NCI-H524 treated with DMSO at 0.1 percent for 48 hours (cell line): ENCODE measurements at places on chromosomes 3 and 15.

DNA sequence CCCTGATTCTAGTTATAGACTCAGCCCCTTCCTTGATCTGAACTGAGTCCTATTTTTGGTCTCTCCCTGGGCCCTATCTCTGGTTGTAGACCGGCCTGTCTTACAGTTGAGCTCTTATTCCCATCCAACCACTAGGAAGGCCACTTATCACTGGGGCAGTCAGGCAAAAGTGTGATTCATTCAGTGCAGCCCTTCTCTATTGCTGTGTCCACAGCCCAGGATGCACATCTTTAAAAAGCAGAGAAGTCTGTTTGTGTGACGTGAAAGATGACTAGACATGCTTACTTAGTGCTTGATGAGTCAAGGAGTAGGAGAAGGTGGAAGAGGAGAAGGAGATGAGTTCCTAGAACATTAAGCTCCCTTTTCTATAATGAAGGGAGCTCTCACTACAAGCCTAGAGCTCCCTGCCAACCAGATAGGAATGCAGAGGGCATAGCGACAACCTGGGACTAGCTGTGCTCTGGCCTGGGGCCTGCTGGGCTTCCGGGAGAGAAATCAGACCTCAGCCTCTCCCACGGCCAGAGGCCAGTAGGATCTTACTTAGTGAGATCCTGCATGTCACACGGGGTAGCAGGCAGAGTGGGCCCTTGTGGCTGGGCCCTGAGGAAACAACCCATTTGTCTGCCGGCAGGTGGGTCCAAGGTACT is 25.7 kb downstream of the INSYN1 start:
- no peak for DNase-seq

- DNase-seq: no peak
Observed at GRCh38 chr15:59063042-59063441, 41.9 kb upstream of the CCNB2 start.

GRCh38 chr15:35665896-35666536 is 120.1 kb upstream of the DPH6 start:
- DNase-seq: no peak

DNA sequence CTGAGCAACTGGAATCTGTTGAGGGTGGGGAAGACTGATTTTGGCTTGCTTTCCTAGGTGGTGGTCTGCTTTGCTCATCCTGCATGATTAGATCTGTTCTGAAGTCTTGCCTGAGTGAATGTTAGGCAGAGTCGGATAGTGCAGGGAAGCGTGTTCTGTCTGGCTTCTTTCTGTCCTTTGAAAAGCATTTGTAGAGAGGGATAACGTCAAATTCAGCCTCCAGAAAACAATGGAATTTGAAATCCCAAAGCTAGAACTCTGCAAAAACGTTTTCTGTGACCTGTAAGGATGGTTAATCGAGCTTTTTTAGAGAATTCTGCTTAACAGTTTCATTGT is 1.4 kb downstream of the GLCE start:
- DNase-seq: no peak

GRCh38 chr3:30760040-30760695 is 134.3 kb downstream of the GADL1 start:
- DNase-seq: no peak

- no peak for DNase-seq
Observed at GRCh38 chr3:150793641-150794040, 30.7 kb upstream of the SIAH2 start.

- no peak for DNase-seq
Observed at GRCh38 chr3:57077630-57078343, 17.3 kb downstream of the SPATA12 start.

DNA sequence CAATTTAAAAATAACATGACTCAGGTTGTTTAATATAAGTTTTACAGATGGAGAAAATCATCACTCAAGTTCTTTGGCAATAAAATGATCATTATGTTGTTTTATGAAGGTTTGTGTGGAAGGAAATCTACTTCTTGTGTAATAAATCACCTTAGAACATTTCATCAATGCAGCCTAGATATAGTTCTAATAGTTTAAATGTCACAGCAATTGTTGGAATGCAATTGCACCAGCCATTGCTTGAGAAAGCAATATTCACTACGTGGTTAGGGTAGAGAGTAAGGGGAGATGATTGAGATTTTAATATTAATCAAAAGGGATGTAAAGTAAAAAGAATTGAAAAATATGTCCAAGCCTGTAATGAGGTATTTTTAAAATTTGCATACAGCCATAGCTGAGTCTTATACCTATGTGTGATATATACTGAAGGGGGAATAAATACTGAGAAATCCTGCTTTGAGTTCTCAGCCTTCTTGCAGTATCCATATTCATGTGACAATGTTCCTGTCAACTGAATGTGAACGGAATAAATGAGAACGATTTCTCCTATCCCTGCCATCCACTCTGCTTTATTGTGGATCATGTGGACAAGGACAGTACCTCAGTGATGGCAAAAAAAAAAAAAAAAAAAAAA is 257.9 kb downstream of the OTOL1 start:
- no peak for DNase-seq

DNA sequence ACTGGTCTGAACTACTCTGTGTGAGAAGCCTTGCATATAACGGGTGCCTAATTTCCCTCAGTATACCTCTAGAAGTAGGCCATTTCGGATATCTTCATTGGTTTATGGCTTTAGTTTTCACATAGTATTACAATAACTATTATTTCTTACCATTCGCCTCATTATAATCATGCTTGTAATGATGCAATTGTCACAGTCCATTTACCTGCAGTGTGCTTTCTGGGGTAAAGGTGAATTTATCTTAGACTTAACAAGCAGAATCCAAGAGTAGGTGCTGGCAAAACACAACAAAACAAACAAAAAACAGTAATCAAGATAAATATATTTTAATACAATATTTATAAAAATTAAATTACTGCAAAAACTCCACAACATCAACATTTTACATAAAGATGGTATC is 246.0 kb downstream of the WDR72 start:
- no peak for DNase-seq

- no peak for DNase-seq
Observed at GRCh38 chr3:61077551-61077950, 173.7 kb downstream of the FHIT start.

GRCh38 chr3:49329186-49329585 is 10.7 kb downstream of the USP4 start:
- DNase-seq: no peak

- DNase-seq: no peak
Observed at GRCh38 chr15:49918121-49918520, 200.9 kb downstream of the ATP8B4 start.

- DNase-seq: no peak
Observed at GRCh38 chr3:55576621-55577388, 89.7 kb upstream of the WNT5A start.

GRCh38 chr3:110375751-110376518 is 695.7 kb upstream of the NECTIN3 start:
- no peak for DNase-seq

GRCh38 chr3:177633671-177634207 is 436.5 kb upstream of the TBL1XR1 start:
- DNase-seq: no peak

DNA sequence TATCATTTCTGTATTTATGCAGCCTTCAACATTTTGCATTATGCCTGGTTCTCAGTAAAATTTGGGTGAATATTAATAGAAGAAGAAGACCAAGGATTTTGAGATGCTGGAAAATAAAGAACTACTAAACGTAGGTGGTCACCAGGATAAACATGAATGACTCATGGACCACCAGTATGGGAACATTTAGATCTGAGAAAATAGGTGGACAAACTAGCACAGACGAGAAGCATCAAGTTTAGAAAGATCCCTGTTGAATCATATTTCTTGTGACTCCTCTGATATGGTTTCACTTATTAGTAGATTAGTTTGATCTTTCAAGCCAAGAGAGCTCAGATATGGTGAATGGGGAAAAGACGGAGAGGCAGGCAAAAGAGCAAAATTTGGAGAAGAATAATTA is 97.9 kb downstream of the RAP2B start:
- DNase-seq: no peak

- DNase-seq: no peak
Observed at GRCh38 chr15:39281094-39281493, 299.8 kb upstream of the THBS1 start.

DNA sequence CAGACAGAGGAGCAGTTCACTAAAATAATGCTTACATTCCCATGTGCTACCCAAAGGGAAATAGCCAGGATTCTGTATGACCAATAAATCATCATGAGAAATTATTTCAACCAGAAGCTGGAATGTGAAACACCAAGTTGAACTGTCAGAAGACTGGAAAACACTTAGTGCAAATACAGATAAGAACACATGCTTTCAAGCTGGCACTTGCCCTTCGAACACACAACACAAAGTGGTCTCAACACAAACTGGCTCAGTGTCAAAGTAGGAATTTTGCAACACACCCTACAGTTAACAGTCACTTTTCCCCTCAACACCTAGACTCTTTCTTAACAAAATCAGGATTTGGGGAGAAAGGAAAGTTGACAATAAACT is 1.3 kb downstream of the FSD2 start:
- DNase-seq: no peak

DNA sequence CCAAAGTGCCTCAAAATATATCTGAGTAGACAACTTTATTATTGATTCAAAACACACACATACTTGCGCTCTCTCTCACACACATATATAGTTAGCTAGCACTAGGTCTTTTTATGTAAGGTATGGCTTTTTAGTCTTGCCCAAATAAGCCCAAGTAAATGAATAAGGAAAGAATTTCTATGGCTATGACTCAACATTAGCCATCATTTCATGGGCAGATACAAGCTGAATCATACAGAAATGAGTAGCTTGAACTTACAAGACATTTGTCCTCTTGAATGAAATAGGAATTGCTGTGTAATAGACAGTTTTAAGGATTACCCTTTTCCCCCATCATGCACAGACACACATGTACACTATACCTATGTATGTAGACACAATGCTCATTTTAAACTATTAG is 4.9 kb downstream of the CADPS start:
- DNase-seq: no peak

DNA sequence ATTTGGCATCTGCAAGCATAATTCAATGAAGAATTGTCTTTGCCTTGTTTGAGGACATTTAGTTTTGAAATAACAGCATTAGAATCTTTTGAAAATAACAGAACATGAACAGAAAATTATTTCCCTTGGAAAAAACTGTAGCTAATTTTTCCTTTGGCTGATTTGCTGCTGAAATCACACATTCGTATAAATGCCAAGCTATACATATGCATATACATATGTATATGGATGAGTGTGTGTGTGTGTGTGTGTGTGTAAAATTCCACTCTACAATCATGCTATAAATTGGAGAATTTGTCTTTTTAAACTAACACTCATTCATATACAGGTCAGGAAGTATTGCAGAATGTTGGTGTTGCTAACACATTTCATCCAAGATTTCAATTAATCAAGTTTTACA is 57.9 kb downstream of the SAMMSON start:
- DNase-seq: no peak
